NB4 (cell line): ENCODE measurements at places on chromosomes 1 and 21.

GRCh38 chr1:20280906-20281305 lies 9.8 kb upstream of the VWA5B1 start:
- no peak for DNase-seq

GRCh38 chr1:10901891-10902805 lies 105.7 kb upstream of the CASZ1 start:
- peak; percentile 44 for DNase-seq

DNA sequence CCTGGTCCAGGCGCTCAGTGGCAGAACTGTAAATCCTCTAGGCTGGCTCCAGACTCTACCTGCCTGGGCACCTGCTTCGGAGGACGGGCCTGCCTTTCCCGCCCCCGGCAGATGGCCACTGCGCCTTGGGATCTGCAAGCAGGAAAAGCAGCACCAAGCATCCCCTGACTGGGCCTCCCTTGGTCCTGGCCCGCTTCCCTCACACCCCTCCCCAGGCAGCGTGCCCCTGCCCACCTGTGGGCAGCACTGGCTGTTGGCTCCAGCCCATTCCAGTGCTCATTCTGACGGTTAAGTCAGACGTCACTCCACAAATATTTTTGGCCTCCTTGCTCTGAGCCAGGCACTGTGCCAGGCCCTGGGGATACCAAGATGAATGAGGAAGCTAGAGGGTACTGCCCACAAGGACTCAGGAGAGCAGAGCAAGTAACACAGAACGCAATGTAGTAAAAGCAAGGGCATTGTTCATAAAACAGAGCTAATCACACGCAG lies 22.0 kb upstream of the BLACAT1 start:
- no peak for DNase-seq

- peak; percentile 34 for DNase-seq
These were observed 7.0 kb downstream of the AKT3 start for GRCh38 chr1:243842978-243843511.

- DNase-seq, result no peak
These were observed 14.9 kb upstream of the AGT start for GRCh38 chr1:230728710-230729392.

DNA sequence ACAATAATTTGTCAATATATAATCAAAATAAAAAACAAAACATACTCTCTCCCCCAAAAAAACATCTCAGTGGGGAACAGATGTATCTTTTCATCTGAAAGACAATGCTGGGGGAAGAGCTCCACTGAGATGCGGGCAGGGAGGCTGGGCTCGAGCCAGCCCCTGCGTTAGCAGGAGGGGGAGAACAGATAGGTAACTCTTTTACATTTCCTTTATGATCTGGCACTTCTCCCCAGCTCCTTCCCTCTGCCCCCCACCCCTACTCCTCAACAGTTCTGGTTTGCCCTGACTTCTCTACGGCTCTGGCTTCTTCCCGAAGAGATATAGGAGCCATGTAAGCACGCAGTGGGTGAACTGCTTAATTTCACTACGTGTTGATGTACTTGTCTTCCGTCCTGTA lies 12.4 kb downstream of the LEPR start:
- DNase-seq, result no peak

GRCh38 chr1:2231532-2232254 lies 3.6 kb downstream of the SKI start:
- DNase-seq, result peak; percentile 60

GRCh38 chr1:174158767-174159251 lies 511 bp upstream of the RABGAP1L start:
- no peak for DNase-seq

DNA sequence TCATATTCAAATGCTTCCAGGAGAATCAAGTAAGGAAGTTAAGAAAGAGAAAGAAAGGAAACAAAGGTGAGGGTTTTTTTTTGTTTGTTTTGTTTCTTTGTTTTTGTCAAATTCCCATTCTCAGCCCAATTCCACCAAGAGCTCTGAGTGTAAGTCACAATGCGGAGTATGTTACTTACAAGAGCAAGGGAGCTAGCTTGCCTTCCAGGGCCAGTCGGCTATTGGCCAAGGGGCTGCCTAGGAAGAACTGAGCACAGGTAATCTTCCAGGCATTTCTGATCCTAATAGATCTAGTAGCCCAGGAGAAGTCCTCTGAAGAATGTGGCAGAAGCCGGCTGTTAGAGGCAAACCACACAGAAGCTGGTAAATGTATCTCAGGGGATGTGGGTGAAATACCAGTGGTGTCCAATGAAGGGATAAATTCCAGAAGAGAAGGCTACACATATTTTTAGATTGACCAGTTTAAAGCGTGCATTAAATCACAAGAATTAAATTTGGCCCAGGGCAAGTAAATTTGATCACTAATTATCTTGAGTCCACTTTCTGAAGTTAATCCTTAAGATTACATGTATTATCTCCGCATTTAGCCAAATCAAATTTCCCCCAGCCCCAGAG lies 239.6 kb upstream of the ADAMTS5 start:
- no peak for DNase-seq

DNA sequence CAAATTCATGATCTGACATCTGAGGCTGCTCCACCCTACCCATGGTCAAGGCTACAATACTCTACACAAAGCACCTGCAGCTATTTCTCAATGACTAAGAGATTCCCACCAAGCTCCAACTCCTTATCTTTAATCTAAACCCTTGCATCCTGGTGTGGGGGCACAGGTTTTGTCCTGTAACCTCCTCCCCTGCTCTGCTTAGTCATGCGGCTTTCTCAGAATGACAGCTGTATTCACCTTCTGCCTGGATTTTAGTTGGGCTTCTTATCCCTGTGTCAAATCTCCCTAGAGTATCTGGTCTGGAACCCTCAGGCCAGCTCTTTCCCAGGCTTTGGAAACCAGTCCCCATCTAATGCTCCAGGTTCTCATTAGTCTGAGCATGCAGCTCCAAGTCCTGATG lies 159.0 kb downstream of the BARHL2 start:
- no peak for DNase-seq

DNA sequence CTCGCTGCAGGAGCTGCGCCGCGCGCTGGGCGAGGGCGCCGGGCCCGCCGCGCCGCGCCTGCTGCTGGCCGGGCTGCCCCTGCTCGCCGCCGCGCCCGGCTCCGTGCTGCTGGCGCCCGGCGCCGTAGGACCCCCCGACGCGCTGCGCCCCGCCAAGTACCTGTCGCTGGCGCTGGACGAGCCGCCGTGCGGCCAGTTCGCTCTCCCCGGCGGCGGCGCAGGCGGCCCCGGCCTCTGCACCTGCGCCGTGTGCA lies 730 bp downstream of the OLIG1 start:
- DNase-seq, result no peak

- DNase-seq, result peak; percentile 34
These were observed 75.8 kb downstream of the PGBD5 start for GRCh38 chr1:230350208-230350921.

GRCh38 chr1:25194572-25195020 lies 37.7 kb downstream of the SYF2 start:
- no peak for DNase-seq

DNA sequence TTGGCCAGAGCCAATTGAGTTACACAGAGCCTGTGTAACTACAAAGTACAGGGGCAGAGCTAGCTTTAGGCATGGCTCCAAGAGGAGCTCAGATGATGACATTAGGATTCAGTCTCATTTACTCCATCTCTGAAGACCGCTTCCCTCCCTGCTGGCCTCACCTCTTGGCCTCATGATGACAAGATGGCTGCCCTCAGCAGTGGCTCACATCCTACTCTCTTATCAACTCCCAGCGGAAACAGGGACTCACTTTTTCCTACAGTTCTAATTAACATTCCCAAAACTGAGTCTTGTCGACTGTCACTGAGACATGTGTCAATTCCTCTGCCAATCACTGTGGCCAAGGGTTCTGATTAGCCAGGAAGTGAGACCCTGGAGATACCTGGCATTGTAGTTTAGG lies 59.4 kb upstream of the ECE1 start:
- no peak for DNase-seq

DNA sequence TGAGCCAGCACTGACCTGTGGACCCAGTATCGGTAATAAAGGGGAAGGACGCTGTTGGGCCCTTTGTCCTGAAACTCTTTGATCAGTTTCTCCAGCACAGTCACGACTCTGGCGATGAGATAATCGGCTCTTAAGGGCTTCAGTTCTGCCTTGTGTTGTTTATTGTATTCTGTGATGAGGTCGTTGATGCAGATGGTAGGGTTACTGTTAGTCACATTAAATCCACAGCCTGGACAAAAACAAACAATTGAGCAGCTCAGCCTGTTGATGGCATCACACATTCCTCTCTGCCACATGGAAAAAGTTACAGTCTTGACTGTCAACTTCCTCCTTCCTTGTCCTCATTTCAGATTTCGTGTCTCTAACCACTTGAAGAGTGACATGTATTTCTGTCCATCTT lies 57.6 kb downstream of the SIM2 start:
- DNase-seq, result no peak

DNA sequence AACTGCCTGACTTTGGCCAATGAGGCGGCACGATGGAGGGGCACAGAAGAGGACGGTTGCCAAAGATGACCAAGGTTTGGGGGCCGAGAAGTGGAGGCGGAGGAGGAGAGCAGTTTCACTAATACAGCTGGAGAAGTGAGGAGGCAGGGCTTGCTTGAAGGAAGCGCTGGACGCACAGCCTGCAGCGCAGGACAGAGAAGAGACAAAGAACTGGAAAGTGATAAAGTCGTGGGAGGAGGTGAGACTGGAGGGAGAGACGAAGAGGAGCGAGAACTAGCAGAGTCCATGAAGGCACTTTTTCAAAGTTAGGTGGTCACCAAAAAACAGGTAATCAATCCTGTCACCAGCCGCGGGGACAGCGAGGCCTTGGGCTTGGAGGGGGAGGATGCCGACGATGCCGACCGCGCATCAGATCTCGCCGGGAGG lies 771 bp downstream of the PACC1 start:
- DNase-seq, result no peak

- no peak for DNase-seq
These were observed 77.1 kb upstream of the TNR start for GRCh38 chr1:175820456-175821025.

- DNase-seq, result peak; percentile 99
These were observed 37.0 kb downstream of the NUAK2 start for GRCh38 chr1:205284420-205285144.

- no peak for DNase-seq
These were observed 74.4 kb upstream of the SLC44A3 start for GRCh38 chr1:94745742-94746141.

DNA sequence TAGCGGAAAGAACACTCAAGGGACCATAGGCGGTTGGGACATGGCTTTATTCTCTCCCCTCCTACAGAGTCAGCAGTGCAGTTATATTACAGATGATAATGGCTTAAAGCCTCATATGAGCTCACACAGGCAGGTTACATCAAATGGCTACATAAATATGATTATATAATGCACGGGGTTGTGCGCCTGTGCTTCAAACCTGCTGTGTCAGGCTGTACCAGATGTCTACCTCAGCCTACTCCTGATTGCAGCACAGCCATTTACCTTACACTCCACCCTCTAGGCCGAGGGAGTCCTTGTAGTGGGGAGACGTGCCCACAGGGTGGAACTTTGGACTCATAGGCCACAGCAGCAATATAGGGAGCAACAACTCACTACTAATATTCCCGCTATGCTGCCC lies 16.4 kb upstream of the TBX19 start:
- peak; percentile 5 for DNase-seq

DNA sequence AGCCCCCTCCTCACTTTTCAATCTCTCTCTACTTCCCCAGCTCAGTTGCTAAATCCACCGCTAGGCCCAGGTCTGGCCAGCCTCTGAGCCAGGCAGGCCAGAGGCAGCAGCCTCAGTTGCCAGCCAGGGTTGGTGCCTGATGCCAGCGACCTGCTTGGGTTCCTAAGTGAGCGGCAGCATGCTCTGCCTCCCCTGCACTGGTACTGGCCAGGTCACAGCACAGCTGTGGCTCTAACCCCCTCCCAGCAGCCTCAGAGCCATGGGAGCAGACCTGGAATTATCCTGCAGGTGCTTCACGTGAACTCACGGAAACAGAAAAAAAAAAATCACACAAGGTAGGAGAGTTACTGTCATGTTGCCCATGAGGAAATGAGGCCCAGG lies 82.5 kb upstream of the ATF3 start:
- no peak for DNase-seq

DNA sequence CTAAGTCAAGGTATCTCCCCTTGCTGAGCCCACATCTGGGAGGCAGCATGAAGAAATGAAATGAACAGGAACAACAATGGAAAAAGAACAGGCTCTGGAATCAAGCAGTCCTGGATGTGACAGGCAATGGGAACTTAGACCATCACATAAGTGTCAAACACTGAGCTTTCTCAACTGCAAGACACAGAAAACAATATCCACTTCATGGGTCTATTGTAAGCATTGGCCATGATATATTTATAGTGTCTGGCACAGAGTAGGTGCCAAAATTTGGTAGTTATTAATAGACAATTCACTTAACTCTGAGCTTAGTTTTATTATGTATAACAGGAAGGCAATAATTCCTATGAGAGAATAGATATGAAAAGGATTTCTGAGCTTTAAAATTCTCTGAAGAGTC lies 64.1 kb upstream of the ATP1B1 start:
- DNase-seq, result no peak

- no peak for DNase-seq
These were observed 1074.3 kb downstream of the TTLL7 start for GRCh38 chr1:82924666-82925065.

DNA sequence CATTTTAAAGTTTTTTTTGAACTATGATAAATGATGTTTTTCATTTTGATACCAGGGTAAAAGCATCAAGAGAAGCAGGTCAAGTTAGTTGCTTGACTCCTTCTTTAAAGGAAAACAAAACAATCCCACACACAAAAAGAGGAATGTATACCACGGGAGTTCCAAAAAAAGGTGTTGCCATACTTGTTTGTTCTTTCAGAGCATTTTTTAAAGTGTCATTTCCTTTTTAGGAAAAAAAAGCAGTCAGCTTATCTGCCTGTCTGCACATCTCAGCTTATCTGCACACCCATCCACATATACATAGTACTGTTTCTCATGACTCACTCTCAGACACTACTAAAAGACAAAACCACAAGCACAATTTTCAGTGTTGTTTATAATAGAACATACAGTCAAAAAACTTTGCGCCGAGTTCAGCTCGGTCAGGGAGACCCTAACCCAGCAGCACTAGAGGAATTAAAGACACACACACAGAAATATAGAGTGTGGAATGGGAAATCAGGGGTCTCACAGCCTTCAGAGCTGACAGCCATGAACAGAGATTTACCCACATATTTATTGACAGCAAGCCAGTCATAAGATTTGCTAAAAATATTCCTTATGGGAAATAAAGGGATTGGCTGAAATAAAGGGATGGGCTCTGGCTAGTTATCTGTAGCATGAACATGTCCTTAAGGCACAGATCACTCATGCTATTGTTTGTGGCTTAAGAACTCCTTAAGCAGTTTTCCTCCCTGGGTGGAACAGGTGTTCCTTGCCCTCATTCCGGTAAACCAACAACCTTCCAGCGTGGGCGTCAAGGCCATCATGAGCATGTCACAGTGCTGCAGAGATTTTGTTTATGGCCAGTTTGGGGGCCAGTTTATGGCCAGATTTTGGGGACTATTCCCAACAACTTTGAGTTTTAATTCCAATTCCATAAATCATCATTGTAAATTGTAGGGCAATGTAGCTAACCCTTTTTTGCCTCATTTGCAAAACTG lies 11.4 kb upstream of the MNDA start:
- DNase-seq, result peak; percentile 83

DNA sequence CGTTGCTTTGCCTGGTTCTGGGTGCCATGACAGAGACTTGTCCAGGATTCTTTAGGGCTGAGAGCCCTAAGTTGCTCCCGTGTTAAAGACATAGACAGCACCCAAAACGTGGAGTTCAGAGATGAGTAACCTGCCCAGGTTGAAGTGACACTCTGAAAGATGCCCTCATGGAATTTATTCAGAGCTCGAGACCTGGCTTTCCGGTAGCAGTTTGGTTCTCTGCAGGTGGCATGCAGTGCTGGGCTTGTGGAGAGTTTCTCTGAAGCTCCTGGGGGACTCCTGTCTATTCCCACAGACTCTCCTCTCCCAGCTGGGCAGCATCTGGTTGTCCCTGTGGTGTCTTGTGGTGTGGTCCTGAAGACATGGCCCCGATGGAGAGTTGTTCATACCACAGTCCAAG lies 241.0 kb downstream of the RHOU start:
- no peak for DNase-seq
